ENCODE measurements at places on chromosomes 1 and 21.

- no peak for DNase-seq
Measured at GRCh38 chr1:219810451-219810850, 117.9 kb downstream of the SLC30A10 start.

GRCh38 chr1:87450615-87451209 is 122.0 kb downstream of the LMO4 start:
- DNase-seq = no peak

DNA sequence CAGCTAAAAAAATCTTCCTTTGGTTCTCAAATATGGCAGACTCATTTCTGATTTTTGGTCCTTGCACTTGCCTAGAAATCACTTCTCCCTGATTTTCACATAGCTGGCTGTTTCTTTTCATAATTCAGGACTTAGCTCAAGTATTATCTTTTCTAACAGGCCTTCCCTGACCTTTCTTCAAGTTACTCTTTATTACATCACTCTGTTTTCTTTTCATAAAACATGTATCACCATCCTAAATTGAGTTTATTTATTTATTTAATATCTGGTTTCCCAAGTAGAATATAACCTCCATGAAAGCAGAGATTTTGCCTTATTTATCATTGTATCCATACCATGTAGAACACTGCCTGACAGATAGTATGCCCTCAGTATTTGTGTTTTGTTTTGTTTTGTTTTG is 18.2 kb upstream of the GNG5 start:
- DNase-seq = no peak

GRCh38 chr1:61120246-61120840 is 38.0 kb downstream of the NFIA start:
- no peak for DNase-seq

DNA sequence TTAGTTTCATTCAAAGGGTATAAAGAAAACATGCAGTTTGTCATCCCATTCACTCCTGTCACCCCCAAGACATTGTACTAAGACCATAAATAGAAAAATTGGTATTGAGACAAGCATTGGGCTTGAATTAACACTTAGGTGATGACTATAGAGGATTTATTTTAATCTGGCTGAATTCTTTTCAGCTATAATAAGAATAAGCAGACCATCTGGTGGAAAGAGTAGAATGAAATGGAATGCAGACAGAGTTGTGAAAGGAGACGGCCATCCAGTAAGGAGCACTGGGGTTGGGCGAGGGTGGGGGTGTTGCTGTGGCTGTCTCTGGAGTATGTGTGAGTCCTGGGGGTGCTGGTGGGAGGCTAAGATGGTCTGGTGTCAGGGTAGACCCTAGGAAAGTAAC is 125.0 kb upstream of the IVNS1ABP start:
- DNase-seq = no peak
